ENCODE measurements at places on chromosomes 6 and 20. TPM values are rescaled to one million over a fixed set of nuclear protein-coding genes. Genes with fewer than 3 reads are reported as not detected.

Gene CALHM6
- 4.0 TPM for polyA plus RNA-seq

Gene SLC52A3
- polyA plus RNA-seq = 3.6 TPM

Gene MROH8
- polyA plus RNA-seq = 6.9 TPM

Gene GPANK1
- 30.8 TPM for polyA plus RNA-seq

Gene CST3
- polyA plus RNA-seq = 139 TPM

Gene PKIB
- 1.7 TPM for polyA plus RNA-seq

Gene RSPO3
- 19.7 TPM for polyA plus RNA-seq

Gene WFDC2
- 180 TPM for polyA plus RNA-seq

Gene SIRPD
- not detected for polyA plus RNA-seq

DNA sequence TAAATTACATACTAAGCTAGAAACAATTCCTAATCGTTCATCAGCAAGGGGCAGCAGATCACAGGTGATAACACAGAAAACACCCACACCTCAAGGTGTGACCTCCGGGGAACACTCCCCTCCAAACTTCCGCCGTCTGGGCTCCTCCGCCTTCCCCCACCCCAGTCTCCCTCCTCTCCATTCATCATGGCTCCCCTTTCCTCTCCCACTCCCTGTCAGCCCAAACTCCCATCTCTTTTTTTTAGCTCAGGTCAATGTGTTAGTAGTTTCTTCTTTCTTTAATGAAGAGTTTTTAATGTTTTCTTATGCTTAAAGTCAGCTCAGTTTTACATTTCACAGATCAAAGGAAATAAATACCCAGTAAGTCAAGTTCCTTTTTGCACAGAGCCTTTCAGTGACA, 20.7 kb downstream of the CNKSR3 start:
- DNase-seq = no peak

GRCh38 chr6:22825210-22825609, 255.8 kb downstream of the HDGFL1 start:
- DNase-seq = no peak

- DNase-seq = no peak
These were observed 232.7 kb downstream of the NKAIN2 start for GRCh38 chr6:124036384-124036783.

GRCh38 chr6:154621686-154622085, 111.2 kb upstream of the CNKSR3 start:
- DNase-seq = no peak

DNA sequence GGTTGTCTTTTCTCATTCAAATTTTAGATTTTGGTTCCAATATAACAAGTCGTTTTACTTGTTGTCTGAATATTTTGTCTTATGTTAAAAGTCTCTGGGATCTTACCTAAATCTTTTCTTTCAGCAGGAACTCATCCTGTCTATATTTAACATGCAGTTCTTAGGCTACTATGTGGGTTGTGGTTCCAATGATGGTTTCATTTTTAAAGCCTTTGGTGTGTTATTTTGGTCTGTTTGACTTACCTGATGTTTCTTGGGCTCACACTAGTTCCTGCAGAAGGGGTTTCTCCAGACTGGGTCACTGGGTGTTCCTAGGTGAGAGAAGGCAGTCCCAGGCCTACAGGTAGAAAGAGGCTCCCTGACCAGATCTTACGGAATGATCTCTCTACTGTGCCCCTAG, 17.4 kb downstream of the PRL start:
- DNase-seq = no peak

GRCh38 chr6:137000825-137001224, 43.9 kb downstream of the IL20RA start:
- DNase-seq = no peak

DNA sequence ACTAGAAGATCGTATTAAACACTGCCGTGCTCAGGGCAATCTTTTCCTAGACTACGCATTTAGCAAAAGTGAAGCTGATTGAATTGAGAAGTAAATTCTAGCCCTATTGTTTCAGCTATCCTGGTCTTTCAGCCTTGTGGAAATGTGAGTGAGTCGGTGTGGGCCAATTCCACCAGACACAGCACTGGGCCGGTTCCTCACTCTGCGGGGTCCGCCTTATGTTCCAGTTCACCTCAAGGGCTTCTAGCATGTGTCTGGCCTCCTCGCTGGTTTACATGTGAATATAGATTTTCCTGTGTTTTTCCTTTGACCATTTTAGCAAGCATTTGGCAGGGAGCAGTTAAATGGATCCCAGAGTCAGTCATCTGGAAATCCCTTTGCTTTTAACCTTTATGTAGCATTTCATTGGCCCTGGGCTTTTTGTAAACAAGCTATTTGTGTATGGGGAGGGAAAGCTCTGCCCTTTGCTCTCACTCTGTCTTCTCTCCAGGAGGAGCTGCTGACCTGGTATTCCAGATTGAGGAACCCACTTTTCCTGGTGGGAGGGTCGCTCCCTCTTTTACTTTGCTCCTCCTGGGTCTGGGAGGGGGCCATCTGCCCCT, 12.4 kb upstream of the GTSF1L start:
- no peak for DNase-seq

GRCh38 chr6:64256483-64256882, 620.9 kb downstream of the PHF3 start:
- no peak for DNase-seq

GRCh38 chr20:54097236-54097529, 26.8 kb upstream of the BCAS1 start:
- DNase-seq = no peak

DNA sequence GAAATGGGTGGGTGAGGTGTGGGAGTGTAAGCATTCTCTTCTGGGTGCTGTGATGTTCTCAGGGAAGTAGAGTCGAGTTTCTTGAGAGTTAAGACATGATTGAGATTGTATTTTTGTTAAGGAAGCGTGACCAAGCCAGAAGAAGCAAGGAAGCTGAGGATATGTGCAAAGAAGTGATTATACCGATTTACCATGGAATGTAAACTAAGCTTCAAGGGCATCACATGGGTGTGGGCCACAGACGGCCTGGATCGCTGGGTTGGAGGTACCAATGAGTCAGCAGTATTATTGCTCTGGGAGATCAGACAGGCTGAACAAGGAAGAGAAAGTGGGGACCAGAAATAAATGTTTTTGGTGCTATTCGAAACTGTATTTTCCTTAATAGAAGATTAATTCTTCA, 184.1 kb upstream of the GMDS start:
- DNase-seq = no peak

- no peak for DNase-seq
These were observed 96.0 kb upstream of the CCDC28A start for GRCh38 chr6:138677538-138677937.

- DNase-seq = no peak
These were observed 30.2 kb upstream of the GGTLC1 start for GRCh38 chr20:24018796-24019195.

DNA sequence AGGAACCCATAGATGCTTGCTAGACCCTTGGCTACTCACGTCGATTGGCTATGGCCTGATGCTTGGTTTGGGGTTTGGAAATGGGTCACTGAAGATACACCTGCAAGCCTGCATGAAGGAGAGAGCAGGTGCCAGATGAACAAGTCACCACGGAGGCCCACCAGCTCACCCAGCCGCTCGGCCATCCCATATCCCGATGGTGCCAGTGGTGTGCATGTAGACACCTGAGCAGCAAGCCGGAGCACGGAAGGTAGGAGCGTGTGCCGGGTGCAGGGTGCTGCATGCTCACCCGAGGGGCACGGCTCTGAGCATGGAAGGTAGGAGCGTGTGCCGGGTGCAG, 35.9 kb downstream of the DACT2 start:
- no peak for DNase-seq

GRCh38 chr6:168834801-168835200, 393.8 kb downstream of the SMOC2 start:
- DNase-seq = no peak

DNA sequence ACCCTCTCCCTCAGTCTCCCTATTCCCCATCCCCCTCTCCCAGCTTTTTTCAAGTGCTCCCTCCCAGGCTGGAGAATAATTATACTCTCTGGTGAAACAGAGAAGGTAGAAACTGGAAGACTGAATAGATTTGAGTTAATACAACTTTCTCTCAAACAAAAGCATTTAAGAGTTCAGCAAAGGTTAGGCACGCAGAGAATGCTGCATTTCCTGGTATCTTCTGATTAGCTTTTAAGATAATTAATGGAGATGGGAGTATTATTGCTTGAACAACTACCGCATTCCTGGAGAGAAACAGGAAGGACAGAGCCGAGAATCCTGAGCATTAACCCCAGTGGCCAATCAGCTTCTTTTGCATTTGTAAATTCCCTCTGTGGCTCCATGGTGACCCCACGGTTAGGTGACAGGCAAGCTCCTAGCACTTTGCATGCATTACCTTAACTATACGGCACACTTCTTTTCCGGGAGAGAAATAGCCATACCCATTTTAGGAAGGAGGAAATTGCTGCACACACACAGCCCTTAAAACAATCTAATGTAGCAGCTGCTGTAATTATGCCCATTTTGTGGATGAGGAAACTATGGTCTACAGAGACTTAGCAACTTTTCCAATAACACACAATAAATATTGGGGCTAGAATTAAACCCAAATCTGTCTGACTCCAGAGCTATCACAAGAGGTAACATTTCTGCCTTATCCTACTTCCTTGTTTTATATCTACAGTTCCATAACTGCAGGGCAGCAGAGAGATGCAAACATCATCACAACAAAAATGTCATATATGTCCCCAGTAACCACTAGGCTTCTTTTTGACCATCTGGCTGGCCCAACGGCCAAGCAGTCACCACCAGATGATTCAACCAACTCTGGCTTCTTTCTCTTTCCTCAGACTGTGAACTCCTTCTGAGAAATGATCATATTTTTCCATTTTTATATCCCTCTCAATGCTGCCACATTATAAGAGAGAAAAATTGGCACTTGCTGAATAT, 169.9 kb downstream of the CD24 start:
- DNase-seq = no peak

DNA sequence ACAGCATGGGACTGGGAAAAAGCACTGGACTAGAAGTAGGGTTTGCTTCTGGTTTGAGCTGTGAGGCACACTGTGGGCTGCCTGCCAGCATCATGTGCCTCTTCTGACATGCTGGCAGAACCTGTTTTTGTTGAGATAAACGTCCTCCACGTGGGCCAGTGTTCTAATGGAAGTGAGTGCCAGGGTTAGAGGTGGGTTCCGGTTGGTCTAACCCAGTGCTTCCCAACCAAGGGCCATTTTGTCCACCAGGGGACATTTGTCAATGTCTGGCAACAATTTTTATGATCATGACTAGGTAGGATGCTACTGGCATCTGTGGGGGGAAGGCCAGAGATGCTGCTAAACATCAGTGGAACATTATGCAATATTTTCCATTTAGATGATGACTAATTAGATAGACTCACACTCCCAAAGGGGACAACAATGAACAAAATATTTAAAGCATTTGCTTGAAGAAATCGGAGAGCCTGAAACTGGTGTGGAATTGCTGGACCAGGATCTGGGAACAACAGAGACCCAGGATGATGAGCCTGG, 7.8 kb upstream of the APMAP start:
- no peak for DNase-seq

GRCh38 chr6:56708810-56709597, 66.3 kb upstream of the DST start:
- DNase-seq = no peak

- no peak for DNase-seq
These were observed 50.1 kb downstream of the SSR1 start for GRCh38 chr6:7262746-7263518.

GRCh38 chr20:38315290-38315966, 11.5 kb downstream of the BPI start:
- no peak for DNase-seq

DNA sequence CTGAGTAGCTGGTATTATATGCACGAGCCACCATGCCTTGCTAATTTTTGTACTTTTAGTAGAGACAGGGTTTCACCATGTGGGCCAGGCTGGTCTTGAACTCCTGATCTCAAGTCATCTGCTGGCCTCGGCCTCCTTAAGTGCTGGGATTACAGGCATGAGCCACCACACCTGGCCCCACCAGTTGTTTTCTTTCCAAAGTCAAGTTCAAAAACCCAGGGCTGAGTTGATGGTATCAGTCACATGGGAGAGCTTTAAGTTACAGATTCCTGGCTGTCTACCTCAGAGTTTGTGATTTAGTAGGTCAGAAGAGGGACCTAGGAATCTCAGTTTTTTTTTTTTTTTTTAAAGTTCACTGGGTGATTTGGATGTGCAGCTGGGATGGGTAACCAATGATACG, 107.7 kb downstream of the SCP2D1 start:
- DNase-seq = no peak

DNA sequence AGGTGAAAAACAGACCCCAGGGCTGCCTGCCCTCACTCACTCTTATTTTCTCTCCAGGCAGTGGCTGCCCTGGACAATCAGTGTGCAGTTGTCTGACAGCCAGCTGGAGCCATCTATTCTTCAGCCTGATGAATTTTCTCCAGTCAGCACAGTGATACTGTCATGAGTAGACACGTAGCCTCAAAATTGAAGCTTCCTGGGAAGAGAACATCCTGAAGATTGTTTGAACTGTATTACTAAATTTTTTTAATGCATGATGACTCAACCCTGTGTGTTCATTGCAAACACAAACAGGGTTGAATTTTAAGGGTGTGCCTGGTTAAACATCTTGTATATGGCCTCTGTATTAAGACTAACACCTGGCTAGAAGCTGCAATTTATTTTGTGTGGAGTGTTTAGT, 49.8 kb upstream of the STXBP5 start:
- DNase-seq = no peak

DNA sequence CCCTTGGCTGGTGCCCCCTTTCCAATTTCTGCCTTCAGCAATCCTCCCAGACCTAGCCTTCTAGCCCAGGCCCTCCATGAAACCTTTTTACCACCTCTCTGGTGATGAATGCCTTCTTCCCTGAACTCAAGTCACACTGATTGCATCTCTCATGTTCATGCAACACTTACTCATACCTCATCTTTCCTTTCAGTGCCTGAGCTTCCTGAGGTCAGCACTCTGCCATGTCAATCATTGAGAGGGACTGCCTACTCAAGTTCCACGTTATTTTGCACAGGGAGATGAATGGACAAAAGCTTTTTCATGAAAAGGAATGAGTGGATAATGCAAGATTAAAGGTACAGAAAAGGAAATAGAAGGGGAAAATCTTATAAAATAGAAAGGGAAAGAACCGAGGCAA, 60.1 kb upstream of the PLEKHG1 start:
- DNase-seq = no peak

- no peak for DNase-seq
These were observed 7.7 kb upstream of the ZKSCAN8 start for GRCh38 chr6:28134015-28134414.

GRCh38 chr20:37294262-37294981, 5.0 kb downstream of the MANBAL start:
- no peak for DNase-seq

GRCh38 chr20:9616455-9616805, 102.0 kb downstream of the LAMP5 start:
- no peak for DNase-seq

GRCh38 chr20:31803552-31804291, 15.4 kb upstream of the MYLK2 start:
- DNase-seq = no peak

DNA sequence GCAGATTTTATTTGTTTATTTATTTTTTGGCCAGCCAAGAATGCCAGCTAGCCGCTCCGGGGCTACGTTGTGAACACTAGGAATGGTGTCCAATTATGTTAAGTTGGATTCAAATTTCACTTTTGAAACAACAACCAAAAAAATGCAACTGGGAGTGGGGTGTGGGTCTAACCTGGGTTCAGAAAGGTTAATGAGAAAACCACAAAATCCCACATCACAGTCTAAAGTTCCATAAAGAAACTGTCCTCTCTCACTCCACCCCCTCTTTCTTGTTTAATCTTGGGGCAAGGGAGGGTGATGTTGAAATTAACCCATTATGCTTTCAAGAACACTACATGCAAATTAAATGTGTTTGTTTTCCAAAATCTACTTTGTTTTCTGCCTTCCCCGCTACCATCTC, 77.2 kb downstream of the LINC00237 start:
- no peak for DNase-seq

- no peak for DNase-seq
These were observed 2.4 kb downstream of the F13A1 start for GRCh38 chr6:6317825-6318733.

- DNase-seq = no peak
These were observed 165.1 kb downstream of the LMBRD1 start for GRCh38 chr6:69631552-69632346.

All from right renal cortex interstitium (tissue), 3 donors.